Upper lobe of left lung (tissue), 6 donors: ENCODE measurements at places on chromosomes 11 and 22. TPM values are rescaled to one million over a fixed set of nuclear protein-coding genes. Genes with fewer than 3 reads are reported as not detected.

The ANGPTL5 gene
- total RNA-seq: 0.49 TPM

GRCh38 chr11:31218847-31219246 lies 150.7 kb downstream of the DCDC1 start:
- no peaks in the 10 kb centered on the region for H3K27me3 ChIP-seq
- H3K27ac ChIP-seq: no peak overlapping the region
- H3K4me1 ChIP-seq: no peaks in the 10 kb centered on the region

The OR2D2 gene
- not detected for total RNA-seq

- no peaks in the 10 kb centered on the region for H3K27me3 ChIP-seq
- no peak overlapping the region for H3K4me3 ChIP-seq
- H3K4me1 ChIP-seq: peaks cover 4% of the 10 kb centered on the region
- DNase-seq: no peak
- H3K36me3 ChIP-seq: no peaks in the 10 kb centered on the region
Observed at GRCh38 chr22:25764270-25765015, 22.5 kb downstream of the MYO18B start.

The ART1 gene
- 0.67 TPM for total RNA-seq

- H3K4me1 ChIP-seq: peaks cover 46% of the 10 kb centered on the region
- peaks cover 3% of the 10 kb centered on the region for H3K36me3 ChIP-seq
- no peak for DNase-seq
- H3K27ac ChIP-seq: peak overlapping the region; percentile 54
Observed at GRCh38 chr11:35151241-35151640, 12.3 kb downstream of the CD44 start.

The KCTD14 gene
- 10.4 TPM for total RNA-seq

DNA sequence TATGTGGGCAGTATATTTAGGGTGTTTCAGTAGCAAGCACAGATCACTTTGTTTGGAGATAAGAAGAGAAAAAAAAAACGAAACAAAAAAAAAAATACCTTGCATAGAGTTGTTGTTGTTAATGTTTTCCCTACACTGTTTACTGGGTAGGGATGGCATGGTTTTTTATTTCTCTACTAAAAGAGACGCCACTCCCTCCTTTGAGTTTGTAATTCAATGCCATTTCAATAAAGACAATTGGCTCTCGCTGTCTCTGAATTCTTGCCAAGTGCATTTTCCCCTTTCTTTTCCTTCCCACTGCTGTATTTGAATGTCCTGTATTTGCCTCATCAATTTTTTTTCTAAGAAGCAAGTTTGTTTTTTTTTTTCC lies 213.9 kb upstream of the UBASH3B start:
- H3K36me3 ChIP-seq: no peaks in the 10 kb centered on the region
- H3K4me3 ChIP-seq: peak overlapping the region; percentile 33
- DNase-seq: no peak
- H3K27me3 ChIP-seq: no peaks in the 10 kb centered on the region
- peaks cover 8% of the 10 kb centered on the region for H3K4me1 ChIP-seq
- H3K27ac ChIP-seq: no peak overlapping the region

DNA sequence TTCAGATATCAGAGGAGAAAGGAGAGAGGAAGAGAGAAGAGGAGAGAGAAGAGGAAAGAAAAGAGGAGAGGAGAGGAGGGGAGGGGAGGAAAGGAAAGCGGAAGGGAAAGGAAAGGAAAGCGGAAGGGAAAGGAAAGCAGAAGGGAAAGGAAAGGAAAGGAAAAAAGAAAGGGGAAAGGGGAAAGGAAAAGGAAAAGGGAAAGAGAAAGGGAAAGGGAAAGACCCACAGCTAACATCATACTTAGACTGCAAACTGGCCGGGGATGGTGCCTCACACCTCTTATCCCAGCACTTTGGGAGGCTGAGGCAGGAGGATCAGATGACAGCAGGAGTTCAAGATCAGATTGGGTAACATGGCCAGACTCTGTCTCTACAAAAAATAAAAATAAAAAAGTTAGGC lies 11.4 kb downstream of the CHEK2 start:
- H3K4me3 ChIP-seq: no peak overlapping the region
- H3K27ac ChIP-seq: no peak overlapping the region
- H3K36me3 ChIP-seq: no peaks in the 10 kb centered on the region
- DNase-seq: no peak
- H3K4me1 ChIP-seq: no peaks in the 10 kb centered on the region

DNA sequence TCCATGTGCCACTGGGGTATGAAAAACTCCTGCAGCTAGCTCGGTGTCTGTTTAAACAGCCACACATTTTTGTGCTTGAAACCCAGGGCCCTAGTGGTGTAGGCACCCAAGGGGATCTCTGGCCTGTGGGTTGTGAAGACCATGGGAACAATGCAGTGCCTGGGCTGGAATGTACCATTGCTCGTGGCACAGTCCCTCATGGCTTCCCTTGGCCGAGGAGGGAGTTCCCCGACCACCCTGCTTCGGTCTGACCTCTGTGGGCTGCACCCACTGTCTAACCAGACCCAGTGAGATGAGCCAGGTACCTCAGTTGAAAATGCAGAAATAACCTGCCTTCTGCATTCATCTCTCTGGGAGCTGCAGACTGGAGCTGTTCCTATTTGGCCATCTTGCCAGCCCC lies 214.0 kb downstream of the TRPC6 start:
- no peaks in the 10 kb centered on the region for H3K36me3 ChIP-seq
- no peaks in the 10 kb centered on the region for H3K4me1 ChIP-seq
- H3K27ac ChIP-seq: no peak overlapping the region
- no peak overlapping the region for H3K4me3 ChIP-seq
- H3K27me3 ChIP-seq: no peaks in the 10 kb centered on the region

- no peak overlapping the region for H3K27ac ChIP-seq
- no peaks in the 10 kb centered on the region for H3K4me1 ChIP-seq
- no peak overlapping the region for H3K4me3 ChIP-seq
- H3K27me3 ChIP-seq: no peaks in the 10 kb centered on the region
- no peaks in the 10 kb centered on the region for H3K36me3 ChIP-seq
- DNase-seq: no peak
Observed at GRCh38 chr11:88384004-88384668, 46.6 kb upstream of the CTSC start.

DNA sequence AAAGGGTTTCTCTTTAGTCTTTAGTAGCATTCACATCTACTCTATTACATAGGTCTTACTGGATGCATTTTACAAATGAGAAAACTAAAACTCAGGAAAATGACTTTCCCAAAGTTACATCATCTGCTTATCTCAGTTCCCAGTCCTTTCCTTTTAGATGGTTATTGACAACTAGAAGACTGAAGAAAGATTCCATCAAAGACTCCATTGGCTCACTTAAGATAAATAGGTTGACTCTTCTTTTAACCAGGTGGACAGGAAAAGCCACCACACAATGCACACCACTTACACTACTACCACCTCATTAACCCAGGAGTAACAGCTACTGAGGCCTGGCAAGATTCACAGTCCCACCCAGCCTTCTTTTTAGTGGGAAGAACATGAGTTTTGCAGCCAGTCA lies 123.6 kb downstream of the TRIM44 start:
- H3K27ac ChIP-seq: no peak overlapping the region
- no peaks in the 10 kb centered on the region for H3K36me3 ChIP-seq
- no peaks in the 10 kb centered on the region for H3K27me3 ChIP-seq
- peaks cover 8% of the 10 kb centered on the region for H3K4me1 ChIP-seq
- H3K4me3 ChIP-seq: no peak overlapping the region
- DNase-seq: no peak

- DNase-seq: no peak
- no peaks in the 10 kb centered on the region for H3K27me3 ChIP-seq
- H3K36me3 ChIP-seq: no peaks in the 10 kb centered on the region
- peak overlapping the region; percentile 98 for H3K27ac ChIP-seq
- H3K4me1 ChIP-seq: peaks cover 51% of the 10 kb centered on the region
Observed at GRCh38 chr11:33733980-33734379, 2.2 kb downstream of the CD59 start.

DNA sequence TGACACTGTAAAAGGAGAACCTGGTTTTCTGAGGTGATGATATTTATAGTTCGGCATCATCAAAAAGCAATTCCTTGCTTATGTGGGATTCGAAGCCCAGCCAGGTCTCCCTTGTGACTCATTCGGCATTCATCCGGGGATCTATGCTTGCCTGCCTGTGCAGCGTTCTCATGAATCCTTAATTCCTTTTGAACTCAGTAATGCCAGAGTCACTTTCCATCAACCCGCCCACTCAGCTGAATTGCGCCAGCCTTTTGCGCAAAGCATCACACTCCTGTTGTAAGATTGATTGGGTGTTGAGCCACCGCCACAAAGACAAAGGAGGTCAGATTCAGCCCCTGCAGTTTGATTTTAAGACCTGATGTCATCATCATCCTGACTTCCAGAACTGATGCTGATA lies 128.6 kb downstream of the SLC17A6 start:
- no peaks in the 10 kb centered on the region for H3K36me3 ChIP-seq
- no peaks in the 10 kb centered on the region for H3K4me1 ChIP-seq
- H3K27ac ChIP-seq: no peak overlapping the region
- H3K4me3 ChIP-seq: no peak overlapping the region
- no peak for DNase-seq

DNA sequence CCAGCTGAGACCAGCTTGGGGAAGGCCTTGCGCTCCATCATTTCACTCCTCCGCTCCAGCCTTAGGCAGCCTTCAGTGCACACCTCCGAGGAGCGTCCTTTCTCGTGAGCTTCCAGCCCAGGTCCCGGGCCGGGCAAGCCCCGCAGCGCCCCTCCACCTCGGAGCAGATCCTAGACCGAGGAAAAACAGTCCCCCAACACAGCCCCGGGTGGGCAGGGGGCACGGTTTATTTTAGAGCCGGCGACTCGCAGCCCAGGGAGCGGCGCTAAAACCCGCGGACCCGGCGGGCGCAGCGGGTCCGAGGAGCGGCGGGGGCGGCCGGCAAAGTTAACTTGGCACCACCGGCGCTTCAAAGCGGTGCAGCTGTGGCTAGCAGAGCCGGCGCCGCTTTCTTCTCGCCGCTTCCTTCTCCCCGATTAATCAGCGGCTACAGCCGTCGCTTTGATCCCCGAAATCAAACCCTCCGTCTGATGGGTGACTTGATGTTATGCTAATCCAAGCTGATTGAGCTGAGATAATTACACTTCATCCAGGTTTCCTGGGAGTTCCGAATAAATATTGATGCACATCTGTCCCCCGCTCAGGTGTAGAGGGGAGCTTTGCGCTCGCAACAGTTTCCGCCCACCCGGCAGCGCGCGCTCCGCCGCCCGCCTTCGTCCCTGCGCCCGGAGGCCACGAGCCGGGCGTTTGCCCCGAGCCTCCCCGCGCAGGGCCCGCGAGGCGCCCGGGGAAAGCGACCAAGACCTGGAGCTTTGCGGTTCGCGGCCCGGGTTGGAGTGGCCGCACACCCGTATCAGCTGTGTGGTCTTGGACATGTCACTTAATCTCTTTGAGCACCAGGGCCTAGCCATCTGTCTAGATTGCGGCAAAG lies 192.7 kb downstream of the BUD13 start:
- DNase-seq: peak; percentile 80
- H3K4me1 ChIP-seq: no peaks in the 10 kb centered on the region

DNA sequence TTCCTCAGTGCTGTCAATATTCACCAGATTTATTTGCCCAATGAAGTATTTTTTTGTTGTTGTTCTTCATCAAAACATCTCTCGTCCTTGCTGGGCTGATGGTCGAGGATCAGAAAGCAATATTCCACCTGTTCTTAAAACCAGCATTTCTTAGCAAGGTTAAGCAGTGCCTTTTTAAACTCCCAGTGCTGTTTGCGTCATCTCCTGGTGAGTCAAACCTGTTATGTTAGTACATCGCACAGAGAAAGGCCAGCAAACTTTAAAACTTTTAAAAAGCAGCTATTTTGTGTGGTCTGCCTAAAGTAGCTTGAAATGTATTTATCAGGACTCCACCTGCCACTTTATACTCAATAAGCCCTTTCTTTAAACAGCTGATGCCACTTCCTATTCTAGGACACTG lies 802.0 kb downstream of the KCNA4 start:
- no peaks in the 10 kb centered on the region for H3K27me3 ChIP-seq
- DNase-seq: no peak
- no peaks in the 10 kb centered on the region for H3K36me3 ChIP-seq
- no peak overlapping the region for H3K27ac ChIP-seq
- no peaks in the 10 kb centered on the region for H3K4me1 ChIP-seq
- no peak overlapping the region for H3K4me3 ChIP-seq

The SNX19 gene
- total RNA-seq: 112 TPM

DNA sequence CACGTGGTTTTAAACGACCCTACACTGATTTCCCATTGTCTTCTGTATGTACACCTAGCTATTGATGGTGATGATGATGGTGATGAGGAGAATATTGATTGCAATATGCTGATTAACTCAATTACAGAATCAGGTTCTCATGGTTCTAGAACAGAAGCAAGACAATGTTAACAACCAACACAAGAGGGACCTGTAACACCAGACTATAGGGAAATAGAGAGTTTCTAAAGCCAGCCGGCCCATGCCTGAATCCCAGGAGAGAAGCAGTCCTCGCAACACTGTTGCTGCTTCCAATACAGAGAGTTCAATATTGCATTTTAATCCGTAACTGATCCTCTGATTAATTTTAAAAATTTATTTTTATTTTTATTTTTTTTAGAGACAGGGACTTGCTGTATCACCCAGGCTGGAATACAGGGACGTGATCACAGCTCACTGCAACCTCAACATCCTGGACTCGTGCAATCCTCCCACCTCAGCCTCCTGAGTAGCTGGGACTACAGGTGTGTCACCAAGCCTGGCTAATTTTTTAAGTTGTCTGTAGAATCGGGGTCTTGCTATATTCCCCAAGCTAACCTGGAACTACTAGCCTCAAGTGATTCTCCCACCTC lies 22.2 kb upstream of the UBASH3B start:
- H3K27me3 ChIP-seq: no peaks in the 10 kb centered on the region
- no peak for DNase-seq
- H3K27ac ChIP-seq: no peak overlapping the region
- H3K4me1 ChIP-seq: no peaks in the 10 kb centered on the region

DNA sequence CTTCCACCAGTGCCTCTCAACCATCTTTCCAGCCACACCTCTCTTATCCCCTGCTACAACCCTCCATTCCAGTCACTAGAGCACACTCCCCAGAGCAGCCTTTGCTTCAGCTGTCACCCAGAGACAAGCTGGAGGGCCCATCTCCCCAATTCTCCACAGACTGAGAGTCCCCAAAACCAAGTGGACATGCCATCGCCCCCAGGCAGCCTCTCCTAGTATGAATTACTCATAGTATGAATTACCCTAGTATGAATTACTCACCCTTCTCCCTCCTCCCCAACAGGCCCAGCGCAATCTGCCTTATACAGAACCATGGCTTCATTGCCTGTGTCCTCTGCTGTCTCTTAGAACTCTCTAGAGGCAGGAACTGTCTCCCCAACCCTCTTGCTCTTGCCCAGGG lies 24.8 kb downstream of the MYH9 start:
- H3K27me3 ChIP-seq: no peaks in the 10 kb centered on the region
- H3K27ac ChIP-seq: peak overlapping the region; percentile 79
- DNase-seq: no peak

GRCh38 chr11:73582653-73583052 lies 15.3 kb downstream of the FAM168A start:
- H3K36me3 ChIP-seq: no peaks in the 10 kb centered on the region
- no peak overlapping the region for H3K27ac ChIP-seq
- H3K4me3 ChIP-seq: no peak overlapping the region
- H3K4me1 ChIP-seq: no peaks in the 10 kb centered on the region

GRCh38 chr11:47856186-47856585 lies 8.0 kb upstream of the NUP160 start:
- no peak for DNase-seq
- peaks cover 9% of the 10 kb centered on the region for H3K4me1 ChIP-seq
- no peaks in the 10 kb centered on the region for H3K36me3 ChIP-seq
- no peak overlapping the region for H3K27ac ChIP-seq

- H3K27me3 ChIP-seq: no peaks in the 10 kb centered on the region
- H3K4me3 ChIP-seq: peak overlapping the region; percentile 62
- peak; percentile 88 for DNase-seq
- H3K27ac ChIP-seq: peak overlapping the region; percentile 32
- no peaks in the 10 kb centered on the region for H3K36me3 ChIP-seq
Observed at GRCh38 chr11:94740083-94741021, 27.8 kb upstream of the AMOTL1 start.

- DNase-seq: no peak
- no peaks in the 10 kb centered on the region for H3K27me3 ChIP-seq
- H3K4me1 ChIP-seq: no peaks in the 10 kb centered on the region
- no peak overlapping the region for H3K27ac ChIP-seq
- no peaks in the 10 kb centered on the region for H3K36me3 ChIP-seq
Observed at GRCh38 chr11:19392321-19392720, 151.6 kb upstream of the E2F8 start.
